ENCODE measurements at places on chromosomes 7 and 10. TPM values are rescaled to one million over a fixed set of nuclear protein-coding genes. Genes with fewer than 3 reads are reported as not detected.

Gene ASB10
- not detected for total RNA-seq

Gene FAM25G
- total RNA-seq: not detected

Gene CLCN1
- total RNA-seq: not detected

Gene OR9A2
- total RNA-seq: not detected

Gene HK1
- 142 TPM for total RNA-seq

Gene BMPER
- 0.70 TPM for total RNA-seq

Gene OPN1SW
- not detected for total RNA-seq

Gene IDI2
- not detected for total RNA-seq

Gene CPXM2
- total RNA-seq: 1.0 TPM

Gene GIMAP2
- 87.0 TPM for total RNA-seq

Gene USP54
- total RNA-seq: 10.1 TPM

Gene TCAF2
- total RNA-seq: 14.0 TPM

Gene CYP26A1
- total RNA-seq: 2.2 TPM

Gene GIMAP7
- 145 TPM for total RNA-seq

Gene GNGT1
- total RNA-seq: not detected

Gene TUBB8
- 0.09 TPM for total RNA-seq

Gene CSGALNACT2
- total RNA-seq: 10.2 TPM

Gene C10orf67
- not detected for total RNA-seq

Gene GPNMB
- 0.68 TPM for total RNA-seq

Gene PROSER2
- 11.2 TPM for total RNA-seq

Gene NRCAM
- 16.0 TPM for total RNA-seq

Gene TBX20
- not detected for total RNA-seq

Gene CLRN3
- 0.19 TPM for total RNA-seq

Gene DNAH11
- total RNA-seq: 0.34 TPM

Gene CDK5
- 17.6 TPM for total RNA-seq

Gene PPP1R9A
- 19.2 TPM for total RNA-seq

Gene OR2A1
- not detected for total RNA-seq

Gene TAS2R3
- total RNA-seq: 0.74 TPM

Gene AEBP1
- 12.9 TPM for total RNA-seq

Gene HEPACAM2
- not detected for total RNA-seq

Gene CCDC136
- total RNA-seq: 0.88 TPM

Gene SLC18A3
- not detected for total RNA-seq

Gene FAM221A
- 7.5 TPM for total RNA-seq

Gene SUFU
- 9.7 TPM for total RNA-seq

Gene CD36
- 171 TPM for total RNA-seq

Gene PI4K2A
- total RNA-seq: 19.7 TPM

Gene VIPR2
- total RNA-seq: not detected

Gene AGR2
- total RNA-seq: 0.51 TPM

Gene SPDYE2B
- not detected for total RNA-seq

Gene GNAT3
- not detected for total RNA-seq

Gene SUV39H2
- total RNA-seq: 17.7 TPM

Gene SERPINE1
- 399 TPM for total RNA-seq

Gene EBF3
- 6.5 TPM for total RNA-seq

Gene COMMD3
- 40.0 TPM for total RNA-seq

Gene RAB11FIP2
- 11.1 TPM for total RNA-seq

Gene ACHE
- total RNA-seq: 4.9 TPM

Gene TFPI2
- 152 TPM for total RNA-seq

Gene SH2B2
- total RNA-seq: 4.4 TPM

Gene HGF
- 3.4 TPM for total RNA-seq

Gene KCND2
- total RNA-seq: 0.17 TPM

Gene BTBD16
- not detected for total RNA-seq

Gene SP8
- not detected for total RNA-seq

Gene PNLIPRP1
- total RNA-seq: not detected

Gene ZNF467
- total RNA-seq: 12.7 TPM

Gene LANCL2
- 14.0 TPM for total RNA-seq

Gene SLC25A40
- 7.5 TPM for total RNA-seq

Gene FLNC
- total RNA-seq: 117 TPM
